ENCODE measurements at places on chromosomes 4 and X. TPM values are rescaled to one million over a fixed set of nuclear protein-coding genes. Genes with fewer than 3 reads are reported as not detected.

Gene MAML3
- 0.79 TPM for polyA plus RNA-seq

Gene TCEAL6
- polyA plus RNA-seq = 2.3 TPM

Gene KLKB1
- polyA plus RNA-seq = not detected

Gene LRIT3
- polyA plus RNA-seq = 0.49 TPM

Gene FHDC1
- 0.20 TPM for polyA plus RNA-seq

Gene SSX2
- not detected for polyA plus RNA-seq

Gene PDZD4
- 27.3 TPM for polyA plus RNA-seq

Data from aorta (tissue), 5 donors.